ENCODE measurements at places on chromosomes 13 and 19.

DNA sequence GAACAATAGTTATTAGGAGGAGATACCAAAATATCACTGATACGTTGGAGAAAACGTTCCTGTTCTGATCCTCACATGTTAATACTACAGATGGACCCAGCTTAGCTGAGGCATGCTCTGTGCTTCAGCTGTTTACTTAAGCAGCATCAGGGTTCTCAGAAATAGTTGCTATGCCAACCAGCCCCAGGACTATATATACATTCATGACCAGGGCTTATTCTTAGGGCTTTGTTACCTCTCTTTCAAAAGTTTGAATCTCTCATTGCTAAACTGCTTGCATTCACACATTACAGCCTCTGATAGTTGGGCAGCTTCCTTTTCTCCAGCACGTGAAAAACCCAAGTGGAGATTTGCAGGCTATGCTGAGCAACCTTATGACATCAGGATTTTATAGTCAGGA lies 800.4 kb downstream of the DIAPH3 start:
- no peak for DNase-seq

DNA sequence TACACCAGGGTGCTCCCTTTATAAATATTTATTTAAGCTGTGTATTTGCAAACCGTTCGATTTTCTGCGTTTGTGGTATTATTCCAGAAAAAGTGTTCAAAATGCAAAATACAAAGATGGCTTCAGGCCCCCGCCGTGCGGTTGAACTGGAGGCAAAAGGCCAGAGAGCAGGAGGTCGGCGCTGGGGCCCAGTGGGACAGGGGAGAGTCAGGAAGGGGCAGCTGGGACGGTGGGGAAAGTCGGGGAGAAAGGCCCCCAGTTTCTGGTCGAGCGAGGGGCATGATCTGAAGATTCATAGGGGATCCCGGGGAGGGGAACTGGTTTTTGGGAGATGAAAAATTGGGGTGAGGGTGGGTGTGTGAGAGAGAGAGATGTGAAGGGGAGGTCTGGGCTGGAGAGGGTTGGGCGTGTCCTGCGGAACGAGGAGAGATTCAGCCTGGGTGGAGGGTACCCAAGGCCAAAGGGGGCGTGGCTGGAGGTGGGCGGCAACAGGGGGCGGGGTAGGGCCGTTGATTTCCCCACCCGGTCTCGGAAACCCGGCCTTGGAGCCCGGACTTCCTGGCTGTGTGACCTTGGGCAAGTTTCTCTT lies 678 bp downstream of the ISOC2 start:
- DNase-seq = no peak

DNA sequence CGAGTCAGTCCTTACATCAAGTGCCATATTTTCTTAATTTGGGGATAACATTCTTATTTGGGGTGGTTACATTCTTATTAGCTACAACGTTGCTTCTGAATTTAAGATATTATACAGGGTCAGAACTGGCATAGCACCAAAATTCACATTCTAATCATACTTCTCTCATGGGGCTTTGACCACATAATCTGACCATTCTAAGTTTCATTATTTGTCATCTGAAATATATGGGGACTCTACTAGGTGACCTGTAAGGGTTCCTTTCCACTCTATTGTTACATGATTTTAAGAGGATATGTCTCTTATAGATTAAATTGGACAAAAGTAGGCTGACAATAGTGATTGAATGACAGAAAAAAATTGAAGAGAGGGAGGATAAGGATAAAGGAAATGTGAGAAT lies 536.5 kb downstream of the KCTD12 start:
- no peak for DNase-seq

DNA sequence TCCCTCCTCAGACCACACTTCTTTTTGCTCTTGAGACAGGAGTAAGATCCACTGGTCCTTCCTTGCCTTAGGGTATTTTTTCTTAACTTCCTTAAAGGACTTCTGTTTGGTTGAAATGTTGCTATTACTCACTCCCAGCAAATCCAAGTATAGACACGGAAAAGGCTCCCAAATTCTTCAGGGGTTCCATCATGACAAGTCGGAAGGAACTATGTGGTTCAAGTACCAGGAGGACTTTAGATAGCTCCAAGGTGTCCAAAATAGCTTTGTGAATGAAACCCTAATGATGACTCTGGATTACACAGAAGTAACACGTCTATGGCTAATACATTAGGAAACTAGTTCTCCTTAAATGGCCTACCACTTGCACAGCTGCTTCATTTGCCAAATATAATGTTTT lies 238.7 kb downstream of the KCTD12 start:
- DNase-seq = no peak

DNA sequence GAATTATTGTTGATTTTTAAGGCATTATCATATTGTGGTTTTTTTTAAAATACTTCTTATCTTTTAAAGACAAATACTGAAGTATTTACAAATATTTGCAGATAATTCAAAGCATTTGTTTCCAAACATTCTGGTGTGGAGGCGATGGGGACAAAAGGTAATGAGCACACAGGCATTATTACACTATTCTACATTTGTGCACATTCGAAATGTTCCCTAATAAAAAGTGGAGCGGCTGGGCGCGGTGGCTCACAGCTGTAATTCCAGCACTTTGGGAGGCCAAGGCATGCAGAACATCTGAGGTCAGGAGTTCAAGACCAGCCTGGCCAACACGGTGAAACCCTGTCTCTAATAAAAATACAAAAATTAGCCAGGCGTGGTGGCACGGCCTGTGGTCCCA lies 133.4 kb downstream of the FOXO1 start:
- no peak for DNase-seq

DNA sequence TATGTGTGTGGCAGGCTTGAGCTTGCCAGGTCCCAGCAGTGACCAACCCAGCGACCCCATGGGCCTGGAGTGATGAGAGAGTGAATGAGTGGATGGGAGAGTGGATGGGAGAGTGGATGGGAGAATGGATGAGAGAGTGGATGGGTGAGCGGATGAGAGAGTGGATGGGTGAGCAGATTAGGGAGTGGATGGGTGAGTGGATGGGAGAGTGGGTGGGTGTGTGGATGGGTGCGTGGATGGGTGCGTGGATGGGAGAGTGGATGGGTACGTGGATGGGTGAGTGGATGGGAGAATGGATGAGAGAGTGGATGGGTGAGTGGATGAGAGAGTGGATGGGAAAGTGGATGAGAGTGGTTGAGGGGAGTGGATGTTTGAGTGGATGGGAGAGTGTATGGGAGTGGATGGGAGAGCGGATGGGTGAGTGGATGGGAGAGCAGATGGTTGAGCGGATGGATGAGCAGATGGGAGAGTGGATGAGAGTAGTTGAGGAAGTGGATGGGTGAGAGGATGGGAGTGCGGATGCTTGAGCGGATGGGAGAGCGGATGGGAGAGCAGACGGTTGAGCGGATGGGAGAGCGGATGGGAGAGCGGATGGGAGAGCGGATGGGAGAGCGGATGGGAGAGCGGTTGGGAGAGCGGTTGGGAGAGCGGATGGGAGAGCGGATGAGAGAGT lies 10.3 kb upstream of the TEKTIP1 start:
- DNase-seq = no peak

GRCh38 chr19:16066611-16067104 lies 9.6 kb upstream of the TPM4 start:
- DNase-seq = no peak

- no peak for DNase-seq
Measured at GRCh38 chr13:67048821-67049150, 181.3 kb downstream of the PCDH9 start.

DNA sequence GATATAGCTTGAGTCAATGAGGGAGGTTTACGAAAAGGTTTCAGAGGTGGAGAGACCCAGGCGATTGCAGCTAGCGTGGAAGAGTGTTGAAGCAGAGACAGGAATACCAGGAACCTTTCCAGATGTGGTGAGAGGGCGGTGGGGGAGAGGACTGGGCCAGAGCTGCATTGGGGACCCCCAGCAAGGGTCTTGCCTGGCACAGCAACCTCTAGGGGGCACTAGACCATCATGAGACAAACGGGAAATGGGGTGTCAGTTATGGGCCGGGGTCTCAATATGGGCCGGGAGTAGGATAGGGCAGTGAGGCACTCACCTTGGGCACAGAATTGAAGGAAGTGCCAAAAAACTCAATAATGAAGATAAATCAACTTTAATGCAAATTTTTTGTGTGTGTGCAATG lies 2.1 kb upstream of the LRP3 start:
- no peak for DNase-seq

DNA sequence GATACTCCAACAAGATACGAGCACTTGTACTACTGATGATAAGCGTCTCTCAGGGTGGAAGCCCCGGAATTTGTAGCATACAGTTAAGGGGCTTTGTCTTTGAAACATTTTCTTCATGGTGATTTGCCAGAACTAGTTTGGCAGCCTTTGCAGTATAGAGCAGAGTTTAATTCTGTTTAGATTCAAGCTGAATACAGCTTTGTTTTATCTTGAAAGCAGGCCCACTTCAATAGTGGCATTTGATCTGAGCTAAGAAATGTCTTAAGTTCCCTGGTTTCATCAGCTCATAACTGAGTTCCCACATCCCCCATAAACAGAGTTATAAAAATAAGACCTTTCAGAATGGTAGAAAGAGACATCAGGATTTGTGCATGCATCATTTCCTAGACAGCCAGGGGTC lies 125.9 kb downstream of the MIPEP start:
- DNase-seq = no peak

GRCh38 chr19:31068268-31068667 lies 281.0 kb downstream of the TSHZ3 start:
- no peak for DNase-seq

GRCh38 chr19:29495901-29496441 lies 29.8 kb upstream of the VSTM2B start:
- no peak for DNase-seq

- no peak for DNase-seq
Measured at GRCh38 chr19:46186717-46187101, 38.7 kb downstream of the IGFL2 start.

DNA sequence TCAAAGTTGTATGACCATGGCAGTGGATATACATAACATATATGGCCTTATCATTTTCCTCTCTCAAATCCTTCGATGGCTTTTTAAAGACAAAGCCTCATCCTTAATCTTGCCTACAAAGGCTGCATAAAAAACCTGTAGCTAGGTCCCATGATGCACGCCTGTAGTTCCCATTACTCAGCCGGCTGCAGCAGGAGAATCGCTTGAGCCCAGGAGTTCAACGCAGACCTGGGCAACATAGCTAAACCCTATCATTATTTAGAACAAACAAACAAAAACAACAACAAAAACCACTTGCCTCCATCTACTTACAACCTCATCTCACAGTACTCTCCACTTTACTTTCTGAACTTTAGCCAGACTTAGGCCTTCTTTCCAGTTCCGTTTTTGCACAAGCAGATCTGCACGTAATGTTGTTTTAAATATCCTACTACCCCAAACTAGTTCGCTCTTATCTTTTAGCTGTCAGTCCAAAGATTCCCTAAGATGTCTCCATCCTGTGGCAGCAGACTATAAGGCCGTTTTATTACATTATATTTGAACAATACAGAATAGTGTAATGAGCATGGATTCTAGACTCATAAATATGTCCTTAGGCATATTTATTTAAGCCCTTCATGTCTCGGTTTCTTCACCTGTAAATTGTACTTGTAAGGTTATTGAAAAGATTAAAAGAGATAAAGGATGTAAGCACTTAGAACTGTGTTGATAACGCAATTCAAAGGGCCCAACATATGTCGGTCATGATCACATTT lies 969 bp upstream of the POMP start:
- DNase-seq = no peak

- no peak for DNase-seq
Measured at GRCh38 chr13:98632961-98633360, 56.1 kb upstream of the STK24 start.

- DNase-seq = no peak
Measured at GRCh38 chr19:8042900-8043299, 9.7 kb upstream of the CCL25 start.

DNA sequence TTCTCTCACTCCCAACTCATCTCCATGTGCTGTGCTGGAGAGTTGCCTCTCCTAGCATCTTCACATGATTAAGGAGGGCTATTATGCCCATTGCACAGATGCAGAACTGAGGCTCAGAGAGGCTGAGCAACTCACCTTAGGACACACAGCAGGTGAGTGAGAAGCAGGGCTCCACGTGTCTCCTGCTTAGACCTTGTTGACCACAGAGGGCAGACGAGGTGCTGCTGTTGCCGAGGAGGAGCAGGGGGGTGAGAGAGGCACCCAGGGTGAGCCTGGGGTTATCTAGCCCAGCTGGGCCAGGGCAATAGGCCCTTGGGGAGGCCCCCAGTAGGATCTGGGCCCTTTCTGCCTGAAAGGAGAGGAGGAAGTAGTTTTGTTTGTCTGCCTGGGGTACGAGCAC lies 2.4 kb upstream of the HSH2D start:
- no peak for DNase-seq

- DNase-seq = no peak
Measured at GRCh38 chr13:111597191-111597611, 276.8 kb downstream of the TEX29 start.

DNA sequence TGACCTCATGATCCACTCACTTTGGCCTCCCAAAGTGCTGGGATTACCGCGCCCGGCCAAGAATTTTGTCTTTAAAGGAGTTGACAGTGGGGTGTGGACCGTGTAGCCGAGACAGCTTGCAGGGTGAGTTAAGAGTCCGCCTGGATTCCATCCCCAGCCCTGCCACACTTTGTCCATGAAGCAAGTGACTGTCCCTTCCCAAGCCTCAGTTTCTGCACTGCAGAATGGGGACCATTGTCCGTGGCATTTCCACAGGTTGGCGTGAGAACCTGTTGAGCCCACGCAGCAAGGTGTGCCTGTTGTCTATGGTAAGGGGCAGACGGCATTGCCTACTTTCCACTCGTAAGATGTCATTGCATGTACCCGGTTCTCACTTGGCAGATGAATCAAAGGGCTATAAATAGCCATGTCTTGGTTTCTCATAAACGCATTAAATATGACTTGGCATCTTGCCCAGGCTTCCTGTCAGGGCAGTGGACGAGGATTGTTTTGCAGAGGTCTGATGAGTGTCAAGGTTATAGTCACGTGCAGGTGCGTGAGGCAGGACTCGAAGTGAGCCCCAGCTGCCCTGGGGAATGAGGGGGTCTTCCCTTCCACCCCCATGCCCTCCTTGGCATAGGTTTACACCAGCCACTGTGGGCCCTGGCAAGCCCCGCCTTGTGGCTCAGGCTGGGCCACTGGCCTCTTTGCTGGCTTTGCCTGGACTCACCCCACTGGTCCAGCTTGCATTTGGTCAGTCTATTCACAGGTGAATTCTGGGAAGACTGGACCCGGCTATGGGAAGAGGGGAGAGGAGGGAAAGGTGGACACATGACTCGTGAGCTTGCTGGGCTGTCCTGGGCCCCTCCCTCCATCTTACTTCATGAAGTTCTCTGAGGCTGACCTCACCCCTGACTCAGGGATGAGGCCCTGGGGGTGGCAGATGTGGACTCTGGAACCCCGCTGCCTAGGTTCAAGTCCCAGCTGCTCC lies 14.6 kb downstream of the FAM187B start:
- peak; percentile 72 for DNase-seq

- no peak for DNase-seq
Measured at GRCh38 chr13:33108620-33109019, 92.4 kb downstream of the KL start.

GRCh38 chr13:97228850-97229521 lies 6.9 kb downstream of the MBNL2 start:
- DNase-seq = no peak

GRCh38 chr19:19742773-19743172 lies 9.9 kb upstream of the ZNF14 start:
- DNase-seq = no peak

All from stimulated activated CD4-positive, alpha-beta T cell treated with anti-CD3 and anti-CD28 coated beads, TNF-alpha, amount 100 ng/mL, for 1 hour (primary cell).